ENCODE measurements at places on chromosomes 13 and 19.

GRCh38 chr13:75091718-75092117, 390.3 kb downstream of the TBC1D4 start:
- no peak for DNase-seq

DNA sequence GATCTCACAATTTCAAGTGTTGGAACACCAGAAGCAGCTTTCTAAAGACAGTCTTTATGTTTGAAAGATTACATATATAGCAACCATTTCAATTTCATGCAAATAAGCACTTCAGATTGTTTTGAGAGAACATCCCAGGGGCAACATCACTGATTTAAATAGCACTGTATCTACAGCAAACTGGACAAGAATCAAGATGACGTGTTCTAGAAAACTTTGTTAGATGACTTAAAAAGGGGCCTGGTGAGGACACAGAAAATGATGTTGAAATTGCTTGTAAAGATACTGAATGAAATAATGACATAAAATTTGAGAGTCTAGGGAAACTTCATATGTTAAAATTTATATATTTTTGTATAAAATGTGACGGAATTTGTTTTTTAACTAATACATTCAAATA, 277.1 kb downstream of the KLF12 start:
- no peak for DNase-seq

DNA sequence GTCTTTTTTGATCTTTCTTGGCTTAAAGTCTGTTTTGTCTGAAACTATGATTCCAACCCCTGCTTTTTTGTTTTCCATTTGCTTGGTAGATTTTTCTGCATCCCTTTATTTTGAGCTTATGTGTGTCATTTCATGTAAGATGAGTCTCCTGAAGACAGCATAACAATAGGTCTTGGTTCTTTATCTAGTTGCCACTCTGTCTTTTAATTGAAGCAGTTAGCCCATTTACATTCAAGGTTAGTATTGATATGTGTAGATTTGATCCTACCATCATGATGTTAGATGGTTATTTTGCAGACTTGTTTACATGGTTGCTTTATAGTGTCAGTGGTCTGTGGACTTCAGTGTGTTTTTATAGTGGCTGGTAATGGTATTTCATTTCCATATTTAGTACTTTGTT, 1678.9 kb downstream of the PCDH9 start:
- DNase-seq: no peak

DNA sequence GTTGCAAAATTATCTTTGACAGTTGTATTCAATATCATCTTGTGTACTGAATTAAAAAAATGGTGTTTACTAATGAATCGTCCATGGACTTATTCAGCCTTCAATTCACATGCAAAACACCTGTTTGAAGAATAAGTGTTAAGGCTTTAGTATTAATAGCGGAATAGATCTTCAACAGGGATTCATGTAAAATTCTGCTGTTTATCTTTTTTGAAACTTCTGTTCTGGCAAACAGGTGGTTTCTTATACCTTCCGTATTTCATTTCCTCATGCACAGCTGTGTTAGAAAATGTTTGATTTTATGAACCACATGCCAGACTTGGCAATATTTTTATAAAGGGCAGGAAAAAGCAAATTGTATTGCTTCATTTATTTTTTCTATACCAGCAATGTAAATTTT, 255.7 kb downstream of the DACH1 start:
- DNase-seq: no peak

DNA sequence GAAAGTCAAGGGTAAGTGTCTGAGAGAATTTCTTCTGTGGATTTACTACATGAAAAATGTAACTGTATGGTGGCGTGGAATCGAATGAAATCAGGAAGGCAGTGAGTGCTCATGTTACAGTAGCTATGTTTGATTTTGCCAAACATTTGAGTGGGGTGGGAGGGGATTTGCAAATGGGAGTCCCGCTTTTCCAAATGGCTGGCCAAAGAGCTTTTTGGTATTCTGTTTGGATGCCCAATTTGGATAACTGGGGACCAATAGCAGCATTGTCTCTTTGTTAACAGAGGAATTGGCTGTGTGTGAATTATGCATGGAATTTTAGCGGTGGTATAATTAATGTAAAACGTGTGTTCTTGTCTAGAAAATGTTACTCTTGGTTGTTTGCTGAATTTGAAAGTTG, 17.8 kb downstream of the HNRNPM start:
- no peak for DNase-seq

DNA sequence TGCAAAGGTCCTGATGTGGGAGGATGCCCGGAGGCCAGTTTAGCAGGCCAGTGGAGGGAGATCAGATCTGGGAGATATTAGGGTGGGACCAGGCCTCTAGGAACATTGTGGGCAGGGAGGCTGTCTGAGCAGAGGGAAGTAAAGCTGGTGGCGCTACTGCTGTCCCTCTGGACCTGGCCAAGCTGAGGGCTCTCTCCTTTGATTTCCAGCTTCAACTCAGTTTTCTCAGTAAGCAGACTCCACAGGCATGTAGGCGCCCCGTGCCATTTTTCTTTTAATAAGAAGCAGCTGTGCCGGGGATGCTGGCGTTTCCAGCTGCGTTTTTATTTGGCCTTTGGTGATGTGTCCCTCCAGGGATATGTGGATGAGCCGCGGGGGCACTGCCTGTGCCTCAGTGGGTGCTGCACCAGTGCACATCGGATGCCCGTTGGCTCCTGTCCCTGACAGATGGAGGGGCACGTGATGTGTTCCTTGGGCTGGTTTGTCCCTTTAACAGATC, 6.7 kb downstream of the DNM2 start:
- DNase-seq: peak; percentile 38

DNA sequence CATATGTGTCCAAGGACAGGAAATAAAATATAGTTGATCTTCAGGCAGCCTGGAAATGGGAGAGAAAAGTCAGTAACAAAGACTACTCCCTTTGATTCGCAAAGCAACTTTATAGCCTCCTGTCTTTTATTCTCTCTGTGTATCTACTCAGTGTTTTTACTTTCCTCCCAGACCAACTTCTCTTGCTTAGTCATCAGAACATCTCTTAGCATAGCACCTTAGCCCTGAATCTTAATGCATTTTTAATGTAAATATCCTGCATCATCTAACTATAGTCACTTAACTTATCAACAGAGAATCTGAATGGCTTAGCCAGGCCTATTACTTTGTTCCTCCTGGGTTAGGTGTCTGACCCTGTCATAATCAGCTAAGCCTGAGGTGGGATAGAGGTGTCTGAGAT, 238.2 kb downstream of the MAB21L1 start:
- DNase-seq: no peak

DNA sequence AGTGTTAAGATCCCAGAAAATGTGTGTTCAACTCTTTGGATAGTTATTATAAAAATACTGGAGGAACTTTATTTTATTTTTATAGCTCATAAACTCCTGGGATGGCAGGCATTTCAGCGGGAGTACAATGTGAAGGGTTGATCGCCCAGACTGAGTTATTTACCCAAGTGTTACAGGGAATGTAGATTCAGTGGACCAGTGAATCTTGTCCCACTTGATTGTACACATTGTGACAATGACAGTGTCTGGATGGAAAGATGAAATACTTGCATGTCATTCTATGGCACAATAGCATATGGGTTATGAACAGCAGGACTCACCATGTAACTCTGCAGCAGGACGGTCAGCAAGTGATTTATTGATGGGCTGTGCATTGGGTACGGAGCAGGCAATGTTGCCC, 20.3 kb downstream of the OLFM4 start:
- no peak for DNase-seq

DNA sequence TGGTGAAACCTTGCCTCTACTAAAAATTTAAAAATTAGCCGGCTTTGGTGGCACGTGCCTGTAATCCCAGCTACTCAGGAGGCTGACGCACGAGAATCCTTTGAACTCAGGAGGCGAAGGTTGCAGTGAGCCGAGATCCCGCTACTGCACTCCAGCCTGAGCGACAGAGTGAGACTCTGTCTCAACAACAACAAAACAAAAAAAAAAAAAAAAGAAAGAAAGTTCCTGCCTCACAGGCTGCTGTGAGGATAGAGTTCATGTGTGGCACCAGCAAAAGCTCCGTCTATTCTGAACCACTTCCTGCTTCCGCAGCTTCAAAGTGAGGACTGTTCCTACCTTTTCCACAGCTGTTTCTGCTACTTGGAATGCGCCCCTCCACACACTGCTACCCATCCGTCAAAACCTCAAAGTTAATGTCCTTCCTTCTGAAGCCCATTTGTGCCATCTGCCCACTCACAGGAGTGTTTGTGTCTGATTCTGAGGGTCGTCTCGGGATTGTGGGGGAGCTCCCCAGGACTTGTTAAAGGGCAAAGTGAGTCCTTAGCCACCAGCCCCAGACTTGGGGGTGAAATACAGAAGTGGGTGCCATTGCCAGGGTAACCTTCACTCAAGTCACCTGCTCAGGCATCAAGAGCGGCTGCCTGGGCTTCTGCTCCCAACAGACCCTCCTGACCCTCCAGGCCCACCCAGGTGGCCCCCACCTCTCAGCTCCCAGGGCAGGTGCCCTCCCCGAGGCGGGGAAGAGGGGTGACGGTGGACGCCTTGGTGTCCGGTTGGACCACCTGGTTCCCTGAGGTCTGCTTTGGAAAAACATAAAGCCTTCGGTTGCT, 2.9 kb downstream of the MFSD12 start:
- DNase-seq: no peak

DNA sequence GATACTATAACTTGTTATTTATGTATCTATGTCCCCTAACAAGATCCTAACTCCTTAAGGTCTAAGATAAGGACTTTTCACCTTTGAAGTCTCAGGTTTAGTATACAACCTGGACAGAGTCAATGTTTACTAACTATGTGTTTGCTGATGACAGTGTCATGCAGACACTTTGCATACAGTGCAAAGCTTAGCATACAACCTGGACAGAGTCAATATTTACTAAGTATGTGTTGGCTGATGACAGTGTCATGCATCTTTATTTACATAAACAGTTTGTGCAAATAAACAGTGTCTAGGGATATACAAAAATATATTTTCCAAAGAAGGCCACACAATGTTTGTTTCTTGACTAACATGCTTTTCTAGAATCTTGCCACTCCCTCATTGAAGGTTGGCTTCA, 34.7 kb downstream of the DCT start:
- DNase-seq: no peak

DNA sequence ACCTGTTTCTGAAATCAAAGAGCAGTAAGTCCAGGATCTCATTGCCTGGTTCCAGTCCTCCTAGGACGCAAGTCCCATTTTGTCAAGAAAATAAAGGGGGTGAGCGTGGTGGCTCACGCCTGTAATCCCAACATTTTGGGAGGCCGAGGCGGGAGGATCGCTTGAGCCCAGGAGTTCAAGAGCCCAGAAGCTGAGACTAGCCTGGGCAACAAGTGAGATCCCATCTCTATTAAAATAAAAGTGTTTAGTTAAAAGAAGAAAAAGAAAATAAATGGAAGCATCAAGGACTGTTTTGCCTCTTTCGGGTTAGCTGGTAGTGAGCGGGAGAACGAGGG, 344 bp upstream of the HAUS5 start:
- no peak for DNase-seq

- DNase-seq: no peak
Observed at GRCh38 chr13:21670883-21671619, at the start of gene FGF9. Gene FGF9, plus strand, starts transcription at chr13:21671073. Its CDS starts 840 bp downstream, at chr13:21671913.

DNA sequence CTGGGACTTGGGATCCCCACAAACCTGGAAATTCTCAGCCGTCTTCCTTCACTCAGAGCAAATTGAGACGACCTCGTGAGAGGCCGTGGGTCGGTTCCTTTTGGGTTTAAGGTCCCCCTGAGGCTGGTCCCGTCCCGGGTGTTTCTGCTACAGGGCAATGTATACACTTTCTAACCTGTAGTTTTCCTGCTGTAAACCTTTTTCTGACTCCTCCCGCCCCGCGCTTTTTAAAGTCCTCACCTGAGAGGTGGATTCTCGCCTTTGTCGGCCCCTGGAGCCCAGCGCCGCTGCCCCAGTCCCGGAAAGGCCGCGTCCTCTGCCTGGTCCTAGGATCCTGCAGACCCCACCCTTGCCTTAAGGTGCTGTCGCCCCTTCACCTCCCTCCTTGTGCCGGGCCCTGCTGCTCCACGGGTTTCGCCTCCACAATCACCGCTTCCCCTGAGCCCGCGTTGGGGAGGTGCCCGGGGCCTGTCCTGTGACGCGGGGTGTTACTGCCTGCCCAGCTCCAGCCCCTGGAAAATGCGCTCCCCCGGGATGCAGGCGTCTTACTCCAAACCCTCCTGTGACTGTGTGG, 391 bp downstream of the ZNF761 start:
- DNase-seq: no peak

GRCh38 chr13:97390941-97391600, 42.9 kb upstream of the RAP2A start:
- DNase-seq: no peak

DNA sequence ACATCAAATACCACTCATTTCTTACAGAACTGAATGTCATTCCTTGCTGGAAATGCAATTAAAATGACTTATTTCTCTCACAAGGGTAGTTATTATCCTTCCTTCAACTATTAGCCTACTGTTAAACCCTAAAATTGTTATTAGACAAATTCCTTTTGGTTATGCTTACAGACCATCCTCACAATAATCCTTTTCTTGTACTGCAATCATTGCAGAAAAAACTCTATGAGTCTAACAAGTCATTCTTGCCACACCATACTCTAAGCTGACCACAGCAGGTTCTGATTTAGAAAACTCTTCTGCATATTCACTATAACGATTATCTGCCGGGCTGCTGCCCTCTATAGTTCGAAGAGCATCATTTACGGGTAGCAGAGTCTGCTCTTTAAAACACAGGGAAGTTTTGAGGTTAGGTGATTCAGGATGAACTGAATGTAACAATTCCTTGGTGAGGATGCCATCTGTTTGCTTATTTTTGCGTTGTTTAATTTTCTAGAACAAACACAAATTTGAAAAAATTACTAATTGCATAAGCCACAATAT, 38.2 kb downstream of the MTMR6 start:
- DNase-seq: no peak

GRCh38 chr13:110771194-110771593, 57.7 kb downstream of the ING1 start:
- no peak for DNase-seq

GRCh38 chr19:45382426-45382825, 12.1 kb upstream of the ERCC2 start:
- no peak for DNase-seq

DNA sequence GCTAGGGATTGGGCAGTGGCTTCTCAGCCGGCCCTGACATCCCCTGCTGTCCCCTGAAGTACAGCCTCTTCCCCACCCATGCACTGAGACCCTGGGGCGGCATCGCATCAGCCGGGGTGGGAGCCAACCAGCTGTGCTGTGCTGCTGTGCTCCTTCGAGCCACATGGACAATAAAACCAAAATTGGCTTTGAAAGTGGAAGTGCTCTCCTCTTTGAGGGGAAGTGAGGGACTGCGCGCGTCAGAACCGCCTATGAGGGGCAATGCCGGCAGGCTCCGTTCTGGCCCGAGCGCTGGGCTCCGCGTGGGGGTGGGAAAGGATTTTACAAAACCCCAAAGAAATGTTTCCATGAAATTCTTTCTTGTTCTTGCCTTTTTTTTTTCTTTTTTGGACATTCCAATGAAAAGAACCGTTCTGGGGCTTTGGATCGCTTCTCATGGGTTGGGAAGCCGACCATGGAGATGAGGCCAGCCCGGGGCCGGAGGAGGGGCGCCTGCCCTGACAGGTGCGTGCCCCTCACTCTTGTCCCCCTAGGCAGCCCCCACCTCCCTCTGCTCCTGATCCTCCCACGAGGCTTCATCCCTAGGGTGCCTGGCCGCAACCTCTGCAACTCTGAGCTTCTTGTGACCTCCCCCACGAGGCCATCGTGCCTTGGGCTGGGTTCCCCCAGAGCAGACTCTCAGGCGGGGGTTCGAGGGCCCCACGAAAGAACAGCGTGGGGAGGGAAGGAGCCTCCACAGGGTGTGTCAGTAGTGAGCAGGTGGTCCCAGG, 22.6 kb downstream of the KLHL26 start:
- no peak for DNase-seq
